ENCODE measurements at places on chromosomes 12 and 14. TPM values are rescaled to one million over a fixed set of nuclear protein-coding genes. Genes with fewer than 3 reads are reported as not detected.

GLIPR1L2 gene
- total RNA-seq: 0.93 TPM

TMTC2 gene
- 22.6 TPM for total RNA-seq

ATG2B gene
- 12.0 TPM for total RNA-seq

KRT2 gene
- not detected for total RNA-seq

TBK1 gene
- total RNA-seq: 22.9 TPM

RPL10L gene
- total RNA-seq: not detected

SDR39U1 gene
- 8.0 TPM for total RNA-seq
